Stimulated activated CD4-positive, alpha-beta T cell treated with anti-CD3 and anti-CD28 coated beads, Interleukin-1b, Interleukin-23, amount 100 ng/mL, for 48 hours (primary cell): ENCODE measurements at places on chromosomes 11 and 22.

- DNase-seq: no peak
These were observed 201.7 kb downstream of the ARHGAP42 start for GRCh38 chr11:100888836-100889235.

- no peak for DNase-seq
These were observed 59.5 kb upstream of the AMOTL1 start for GRCh38 chr11:94708642-94709041.

- no peak for DNase-seq
These were observed 51.6 kb upstream of the GDPD4 start for GRCh38 chr11:77353131-77353530.

- DNase-seq: peak; percentile 15
These were observed 33.4 kb downstream of the FDX1 start for GRCh38 chr11:110463153-110463552.

- peak; percentile 92 for DNase-seq
These were observed at the start of gene CTSC for GRCh38 chr11:88337181-88337986. CTSC (minus strand) TSS chr11:88337736; CDS start chr11:88337672, 64 bp downstream.

DNA sequence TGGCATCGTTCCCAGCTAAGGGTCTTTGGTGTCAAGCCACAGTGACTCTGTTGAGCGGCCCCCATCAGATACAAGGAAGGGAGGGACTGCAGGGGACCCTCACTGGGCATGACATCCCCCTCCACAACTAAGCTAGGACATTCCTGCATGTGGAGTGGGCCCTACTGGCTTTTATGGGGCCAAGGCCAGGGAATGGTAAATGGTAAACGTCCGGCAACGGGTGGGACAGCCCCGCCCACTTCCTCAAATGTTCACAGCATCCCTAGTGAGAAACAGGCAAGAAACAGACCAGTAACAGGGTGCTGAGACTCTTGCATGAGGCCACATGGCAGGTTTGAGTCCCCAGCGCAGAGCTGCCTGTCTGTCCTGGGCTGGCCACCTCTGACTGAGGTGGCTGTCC, 4.4 kb downstream of the TMPRSS6 start:
- no peak for DNase-seq

DNA sequence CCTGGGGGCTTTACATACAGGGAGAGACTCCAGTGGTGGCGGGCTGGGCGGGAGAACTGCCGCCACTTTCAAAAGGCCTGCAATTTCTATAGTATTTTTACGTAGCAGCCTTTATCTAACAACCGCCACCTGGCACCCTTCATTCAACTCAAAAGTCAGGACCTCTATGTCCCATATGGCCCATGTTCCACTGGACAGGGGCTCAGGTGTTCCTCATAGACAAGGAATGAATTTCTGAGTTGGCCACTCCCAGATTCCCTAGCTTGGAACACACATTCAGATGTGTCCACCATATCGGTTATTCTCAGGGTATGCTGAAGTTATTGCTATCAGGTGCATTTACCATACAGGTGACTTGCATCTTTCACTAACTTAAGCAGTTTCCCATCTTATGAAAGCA, 29.9 kb downstream of the RNF169 start:
- no peak for DNase-seq

GRCh38 chr22:40345815-40346184, 500 bp upstream of the ADSL start:
- DNase-seq: peak; percentile 57

GRCh38 chr11:94928117-94928990, 45.0 kb downstream of the CWC15 start:
- DNase-seq: no peak

GRCh38 chr11:118216621-118217481, 8.0 kb downstream of the JAML start:
- DNase-seq: peak; percentile 69

GRCh38 chr11:57294225-57295131, 30.3 kb downstream of the TNKS1BP1 start:
- DNase-seq: no peak
